ENCODE measurements at places on chromosomes 7 and 10.

DNA sequence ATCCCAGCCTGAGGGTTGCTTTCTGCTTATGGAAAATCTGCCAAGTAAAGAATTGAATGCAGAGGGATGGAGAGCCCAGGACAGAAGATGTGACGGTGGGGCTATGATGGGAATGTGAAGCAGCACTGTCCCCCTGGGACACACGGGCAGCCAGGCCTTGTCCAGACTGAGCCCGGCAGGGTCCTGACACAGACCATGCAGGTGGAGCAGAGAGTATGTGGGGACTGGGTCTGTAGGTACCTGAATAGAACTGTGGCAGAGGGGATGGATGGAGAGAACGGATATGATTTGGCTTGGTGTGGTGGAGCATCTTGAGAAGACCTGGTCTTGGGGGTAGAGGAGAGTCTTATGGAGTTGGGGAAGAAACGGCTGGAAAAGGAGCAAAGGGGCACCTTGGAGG, 732 bp upstream of the LRRC18 start:
- no peak for DNase-seq

- DNase-seq = no peak
Measured at GRCh38 chr7:56079450-56080185, 13.1 kb downstream of the PHKG1 start.

DNA sequence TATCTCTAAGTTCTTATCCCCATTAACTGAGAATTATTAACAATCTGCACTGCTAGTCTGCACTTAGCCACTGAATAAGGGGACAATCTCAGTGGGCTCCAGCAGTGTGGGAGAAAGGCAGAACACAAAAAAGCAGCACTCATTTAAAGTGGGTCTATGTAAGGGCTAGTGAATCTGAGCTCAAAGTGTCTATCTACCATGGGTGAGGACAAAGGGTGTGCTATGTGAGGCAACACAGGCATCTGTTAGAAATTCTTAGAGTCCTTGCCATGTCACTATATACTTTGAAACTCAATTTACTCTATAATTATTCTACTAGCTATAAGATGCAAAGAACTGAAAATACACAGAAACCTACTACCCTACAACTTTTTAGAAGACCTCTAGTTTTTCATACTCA, 135.8 kb upstream of the TMEM168 start:
- no peak for DNase-seq

DNA sequence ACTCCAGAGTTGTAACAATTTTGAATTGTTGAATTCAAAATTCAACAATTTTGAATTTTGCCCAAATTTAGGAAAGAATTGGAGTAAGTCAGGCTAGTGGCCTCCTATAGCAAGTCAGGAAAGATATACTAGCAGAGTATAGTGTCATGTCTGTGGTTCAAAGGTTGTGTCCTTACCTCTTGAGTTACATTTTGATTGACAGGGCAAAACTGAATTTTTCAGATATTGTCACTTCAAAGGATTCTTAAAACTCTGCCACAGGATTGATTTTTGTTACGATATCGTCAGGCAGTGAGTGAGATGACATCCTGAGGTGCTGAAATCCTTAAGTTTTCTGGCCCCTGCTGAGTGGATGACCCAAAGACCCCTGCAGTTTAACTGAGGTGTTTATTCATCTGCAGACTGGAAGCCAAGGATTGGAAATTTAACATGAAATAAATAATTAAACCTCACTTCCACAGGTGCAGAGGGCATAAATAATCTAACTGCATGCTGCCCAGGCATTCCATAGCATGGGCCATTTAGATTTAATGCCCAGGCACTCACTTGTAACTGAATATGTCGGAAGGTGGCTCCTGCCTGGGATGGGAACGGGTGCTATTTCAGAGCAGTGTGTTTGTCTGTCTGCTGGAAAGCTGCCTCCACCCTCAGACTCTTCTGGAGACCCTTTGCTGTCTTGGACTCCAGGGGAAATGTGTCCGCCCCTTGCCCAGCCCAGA, 50.8 kb downstream of the RBM20 start:
- DNase-seq = no peak

- no peak for DNase-seq
Measured at GRCh38 chr7:32228601-32229000, 158.4 kb upstream of the PDE1C start.

GRCh38 chr10:44388641-44389040, 3.7 kb upstream of the CXCL12 start:
- no peak for DNase-seq

DNA sequence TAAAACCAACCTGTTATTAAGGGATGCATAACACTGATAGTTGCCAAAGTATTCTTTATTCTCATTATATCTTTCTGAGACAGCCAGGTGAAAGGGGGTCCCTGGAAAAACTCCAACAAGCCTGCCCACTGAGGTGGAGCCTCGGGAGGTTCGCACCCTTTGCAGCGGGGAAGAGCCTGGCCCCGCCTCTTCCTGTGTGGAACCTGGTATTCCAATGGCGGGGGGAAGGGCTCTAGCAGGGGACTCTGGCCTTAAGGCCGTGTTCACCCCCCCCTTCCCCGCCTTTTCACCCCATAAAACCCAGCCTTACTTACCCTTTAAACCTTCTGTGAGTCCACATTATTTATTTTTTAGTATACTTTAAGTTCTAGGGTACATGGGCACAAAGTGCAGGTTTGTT, 62.4 kb upstream of the PDK4 start:
- no peak for DNase-seq

DNA sequence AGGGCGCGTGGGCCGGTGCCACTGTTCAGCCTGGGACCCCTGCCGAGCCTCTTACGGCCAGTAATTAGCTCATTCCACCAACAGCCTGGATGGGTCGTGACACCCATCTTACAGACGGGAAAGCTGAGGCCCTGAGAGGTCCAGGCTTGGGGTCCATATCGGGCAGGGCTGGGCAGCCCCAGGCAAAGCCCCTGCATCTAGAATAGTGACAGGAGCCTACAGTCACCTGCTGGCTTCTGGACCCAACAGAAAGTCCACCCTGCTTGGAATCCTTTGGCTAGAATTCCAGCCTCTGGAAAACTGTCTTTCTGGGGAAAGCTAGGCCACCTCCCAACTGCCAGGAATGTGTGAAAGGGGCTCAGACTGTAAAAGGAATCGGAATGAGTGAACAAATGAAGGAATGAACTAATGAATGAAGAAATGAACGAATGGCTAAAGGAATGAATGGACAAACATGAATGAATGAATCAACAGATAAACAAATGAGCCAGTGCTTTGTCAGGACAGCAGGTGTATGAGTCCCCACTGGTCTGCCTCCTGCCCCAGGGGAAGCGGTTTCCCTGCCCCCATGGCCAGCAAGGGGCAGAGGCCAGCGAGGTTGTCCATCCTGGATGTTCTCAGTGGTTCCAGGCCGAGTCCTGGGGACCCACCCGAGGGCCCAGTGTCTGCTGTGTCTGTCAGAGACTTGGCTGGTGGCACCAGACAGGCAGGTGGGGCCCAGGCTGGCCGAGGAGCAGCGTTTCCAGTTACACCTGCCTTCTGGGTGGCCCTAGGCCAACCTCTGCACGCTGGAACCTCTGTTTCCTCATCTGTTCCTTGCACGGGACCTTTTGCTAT, 24.1 kb upstream of the PDGFA start:
- no peak for DNase-seq

DNA sequence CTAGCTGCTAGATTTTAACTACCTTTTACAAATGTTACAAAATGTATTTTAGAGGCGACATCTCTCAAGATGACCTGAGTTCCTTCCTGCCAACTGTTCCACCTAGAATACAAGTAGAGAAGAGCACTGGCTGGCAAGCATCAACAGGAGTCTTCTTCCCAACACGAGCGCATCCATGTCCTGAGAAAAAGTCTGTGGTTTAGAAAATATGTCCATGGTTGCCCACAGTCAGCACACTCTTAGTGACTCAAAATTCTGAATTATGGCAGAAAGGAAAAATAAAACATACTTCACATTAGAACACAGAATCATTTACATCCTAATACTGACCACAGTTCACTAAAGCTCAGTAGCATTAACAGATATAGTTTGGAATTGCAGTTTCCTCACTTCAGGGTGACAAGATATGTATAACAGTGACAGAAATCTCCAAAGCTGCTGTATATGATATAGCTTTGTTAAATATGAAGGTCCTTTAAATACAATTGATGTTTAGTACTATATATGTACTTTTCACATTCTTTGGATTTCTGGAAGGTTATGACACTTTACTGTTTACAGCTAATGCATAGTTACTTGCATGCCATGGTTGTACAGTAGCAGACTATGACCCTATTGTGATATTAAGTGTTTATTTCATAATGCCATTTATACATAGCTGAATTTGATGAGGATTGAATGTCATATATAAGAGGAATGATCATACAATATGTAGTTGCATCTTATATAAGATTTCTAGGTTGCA, 327.1 kb downstream of the GFRA1 start:
- no peak for DNase-seq

DNA sequence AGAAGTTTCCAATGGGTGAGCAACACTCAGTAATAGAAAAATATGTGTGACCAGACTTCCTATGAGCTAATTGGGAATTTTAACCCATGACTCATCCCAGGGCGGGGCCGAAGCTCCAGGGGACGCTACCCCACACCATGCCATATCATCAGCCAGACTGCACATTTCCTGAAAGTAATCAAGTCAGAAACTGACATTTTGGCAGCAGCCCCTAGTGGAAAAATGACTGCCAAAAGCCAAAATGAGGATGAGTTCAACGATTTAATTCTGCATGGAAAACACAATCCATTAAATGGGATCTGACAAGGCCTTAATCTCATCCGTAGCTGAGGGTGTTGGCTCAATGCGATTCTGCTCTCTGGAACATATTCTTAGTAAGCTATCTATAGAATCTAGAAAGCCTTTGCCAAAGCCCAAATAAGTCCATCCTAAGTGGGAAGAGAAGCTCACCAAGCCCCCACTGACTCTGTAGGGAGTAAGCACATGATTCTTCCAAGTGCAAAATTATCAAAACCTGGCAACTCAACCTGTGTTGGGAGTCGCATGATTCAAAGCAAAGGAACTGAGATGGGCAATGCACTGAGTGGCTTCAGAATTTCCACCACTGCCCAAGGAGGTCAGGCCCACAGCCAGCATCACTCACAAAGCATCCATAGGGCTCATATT, 93.1 kb upstream of the PDE1C start:
- no peak for DNase-seq

Data from activated T-helper 1 cell treated with Interleukin-2 at 50 U/mL for 16 hours (primary cell).